Stimulated activated CD4-positive, alpha-beta T cell treated with anti-CD3 and anti-CD28 coated beads, Interleukin-1b, Interleukin-23, amount 100 ng/mL, for 1 hour (primary cell): ENCODE measurements at places on chromosomes 13 and 19.

DNA sequence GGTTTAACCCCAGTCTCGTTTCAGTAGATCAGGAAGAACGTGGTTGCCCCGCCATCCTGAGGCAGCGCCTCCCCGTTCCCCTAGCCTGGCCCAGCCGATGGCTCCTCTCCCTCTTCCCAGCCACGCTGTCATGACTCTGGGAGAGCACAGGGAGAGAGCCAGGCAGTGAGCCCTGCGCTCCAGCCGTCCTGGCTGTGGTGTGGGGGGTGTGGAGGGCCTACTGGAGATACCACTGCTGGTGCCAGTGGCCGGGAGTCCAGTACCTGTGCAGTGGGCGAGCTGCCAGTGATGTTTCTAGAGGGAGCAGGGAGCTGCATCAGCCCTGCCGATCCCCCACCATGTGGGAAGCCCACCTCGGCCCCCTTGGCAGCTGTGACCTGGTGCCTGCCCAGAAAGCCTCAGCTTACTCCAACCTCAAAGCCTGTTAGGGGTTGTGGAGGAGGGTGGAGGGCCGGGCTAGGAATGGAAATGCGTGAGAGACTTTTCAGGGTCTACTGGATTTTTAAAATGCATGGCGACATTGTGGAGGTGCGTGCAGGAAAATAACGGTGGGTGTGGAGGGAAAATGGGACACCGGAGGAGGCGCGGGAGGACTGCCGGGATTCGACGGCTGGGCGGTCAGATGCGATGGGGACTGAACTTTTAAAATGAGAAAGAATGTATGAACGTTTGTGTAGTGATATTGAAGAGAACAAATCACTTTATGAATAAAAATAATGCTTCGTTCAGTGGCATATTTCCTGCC is 4.9 kb downstream of the TEX29 start:
- no peak for DNase-seq

GRCh38 chr13:37632294-37632693 is 33.7 kb upstream of the POSTN start:
- DNase-seq, result no peak

GRCh38 chr13:52399708-52400107 is 6.3 kb downstream of the THSD1 start:
- no peak for DNase-seq

DNA sequence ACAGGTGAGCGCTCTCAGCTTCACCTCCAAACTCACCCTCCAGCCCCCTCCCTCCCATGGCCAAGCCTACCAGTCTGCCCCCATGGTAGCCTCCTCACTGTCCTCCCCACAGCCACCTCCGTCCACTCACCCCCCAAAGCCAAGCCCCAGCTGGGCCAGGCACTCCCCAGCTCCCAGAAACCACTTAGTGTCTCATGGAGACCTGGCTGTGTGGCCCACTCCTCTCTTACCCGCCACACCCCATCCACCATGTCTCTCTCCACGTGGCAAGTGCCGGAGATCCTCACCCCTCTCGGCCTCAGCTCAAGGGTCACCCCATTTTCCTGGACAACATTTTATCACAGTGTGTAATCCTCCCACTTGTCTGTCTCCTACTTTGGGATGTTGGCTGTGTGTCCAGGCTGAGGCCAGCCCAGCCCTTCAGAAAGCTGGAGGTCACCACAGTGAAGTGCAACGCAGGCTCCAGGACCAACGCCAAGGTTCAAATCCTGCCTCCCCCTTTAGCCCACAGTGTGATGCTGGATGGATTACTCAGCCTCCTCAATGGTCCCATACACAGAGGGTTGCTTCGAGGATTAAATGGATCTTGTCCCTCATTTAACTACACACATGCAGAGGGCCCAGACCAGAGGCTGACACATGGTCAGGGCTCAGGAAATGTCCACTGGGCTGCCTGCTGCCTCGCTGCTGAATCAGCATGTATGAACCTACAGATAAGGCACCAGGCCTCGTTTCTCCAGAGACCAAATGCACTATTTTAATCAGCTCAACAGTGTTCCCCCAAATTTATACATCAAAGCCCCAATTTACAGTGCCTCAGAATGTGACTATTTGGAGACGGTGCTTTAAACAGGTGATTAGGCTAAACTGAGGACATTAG is 71.3 kb downstream of the CEBPG start:
- DNase-seq, result no peak

GRCh38 chr13:95564733-95565291 is 12.3 kb downstream of the CLDN10 start:
- DNase-seq, result no peak

GRCh38 chr13:64925727-64926126 is 2304.4 kb downstream of the PCDH9 start:
- no peak for DNase-seq

DNA sequence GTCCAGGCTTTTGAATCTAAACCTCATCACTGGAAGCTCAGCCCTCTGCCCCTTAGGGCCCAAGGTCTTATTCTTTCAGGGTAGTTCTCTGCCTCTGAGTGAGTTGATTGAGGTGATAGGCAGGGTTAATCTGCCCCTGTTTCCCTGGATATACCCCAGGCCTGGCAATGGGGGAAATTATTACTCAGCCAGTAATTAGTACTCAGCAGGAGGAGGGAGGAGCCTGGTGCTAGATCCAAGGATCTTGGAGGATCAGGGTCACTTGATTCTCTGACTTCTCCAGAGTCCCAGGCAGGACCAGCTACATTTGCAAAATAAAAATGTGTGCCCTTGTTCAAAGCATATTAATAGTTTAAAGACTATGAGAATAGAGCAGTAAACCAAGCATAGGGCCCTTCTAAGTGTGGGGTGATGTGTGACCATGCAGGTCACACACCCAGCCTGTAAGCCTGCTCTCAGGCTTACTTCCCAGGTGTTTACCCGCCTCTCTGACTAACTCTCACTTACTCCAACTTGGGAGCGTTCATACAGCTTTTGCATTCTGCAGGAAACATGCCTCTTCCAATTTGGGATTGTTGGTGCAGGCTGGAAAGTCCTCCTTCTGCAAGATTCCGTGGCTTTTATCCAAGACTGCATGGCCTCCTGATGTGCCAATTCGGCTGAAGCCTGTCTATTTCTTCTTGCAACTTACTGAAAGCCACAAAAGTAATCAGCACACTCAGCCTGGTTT is 7.9 kb upstream of the STK24 start:
- DNase-seq, result no peak

GRCh38 chr13:28557725-28558520 is 63.0 kb upstream of the FLT1 start:
- DNase-seq, result no peak
